ENCODE measurements at places on chromosomes 7 and 10. TPM values are rescaled to one million over a fixed set of nuclear protein-coding genes. Genes with fewer than 3 reads are reported as not detected.

DNA sequence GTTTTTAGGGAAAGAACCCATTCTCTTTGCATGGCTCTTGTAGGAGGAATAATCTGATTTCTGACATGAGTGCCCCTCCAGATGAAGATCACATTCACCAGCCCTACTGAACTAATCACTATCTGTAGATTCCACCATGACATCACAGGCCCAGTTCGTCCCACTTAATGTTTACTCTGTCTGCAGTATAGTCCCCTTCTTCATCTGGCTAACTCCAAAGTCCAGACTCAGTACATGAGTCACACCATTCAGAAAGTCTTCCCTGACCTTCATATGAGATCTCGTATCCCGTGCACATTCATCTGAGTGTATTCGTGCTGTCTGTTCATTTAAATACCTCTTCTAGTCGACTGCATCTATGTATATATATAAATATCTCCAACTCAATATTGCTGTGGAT, 366.5 kb upstream of the AKR1E2 start:
- peak; percentile 68 for DNase-seq

- DNase-seq, result no peak
Measured at GRCh38 chr7:43292384-43292783, 179.9 kb downstream of the HECW1 start.

GRCh38 chr10:73920089-73920488, 9.2 kb downstream of the PLAU start:
- DNase-seq, result no peak

- DNase-seq, result no peak
Measured at GRCh38 chr7:53205006-53205405, 169.6 kb downstream of the POM121L12 start.

GRCh38 chr7:47288060-47288459, 293.9 kb downstream of the TNS3 start:
- no peak for DNase-seq

- peak; percentile 79 for DNase-seq
Measured at GRCh38 chr10:79084012-79084971, 15.5 kb downstream of the ZMIZ1 start.

DNA sequence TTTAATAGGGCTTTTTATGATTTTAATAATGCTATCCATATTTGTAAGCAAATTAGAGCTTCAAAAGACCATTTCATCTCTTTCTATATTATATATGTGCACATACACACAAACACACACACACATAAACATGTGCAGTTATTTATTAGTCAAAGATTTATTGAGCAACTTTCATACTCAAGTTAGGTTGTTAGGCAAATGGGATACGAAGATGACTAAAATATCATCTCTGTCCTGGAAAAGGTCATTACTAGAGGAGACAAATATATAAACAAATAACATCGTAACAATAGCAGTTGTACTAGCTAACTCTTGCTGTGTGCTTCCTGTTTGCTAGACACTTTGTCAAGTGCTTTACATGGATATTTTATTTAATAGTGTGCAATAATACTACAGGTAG, 307.9 kb downstream of the SNX13 start:
- no peak for DNase-seq

DNA sequence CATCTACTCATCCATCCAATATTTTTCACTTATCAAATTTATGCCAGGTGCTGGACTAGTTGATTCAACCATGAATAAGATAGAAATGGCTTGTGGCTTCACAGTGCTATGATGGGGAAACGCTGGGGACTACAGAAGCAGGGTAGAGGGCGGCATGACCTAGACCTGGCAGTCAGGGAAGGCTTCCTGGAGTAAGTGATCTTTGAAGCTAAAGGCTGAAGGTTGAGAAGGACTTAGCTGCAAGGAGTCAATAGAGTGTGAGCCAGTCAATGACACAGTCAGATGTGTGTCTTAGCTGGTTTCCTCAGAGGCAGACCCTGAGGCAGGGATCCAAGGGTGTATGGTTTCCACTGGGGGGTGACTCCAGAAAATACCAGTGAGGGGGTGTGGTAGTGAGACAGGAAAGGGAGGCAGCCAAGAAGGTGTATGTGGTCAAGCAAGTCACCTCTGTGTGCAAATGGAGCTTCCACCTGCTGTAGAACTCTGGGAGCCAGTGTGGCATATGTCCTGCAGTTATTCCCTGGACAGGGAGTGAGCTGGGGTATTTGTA, 10.3 kb downstream of the PRF1 start:
- no peak for DNase-seq

GBX1 gene
- total RNA-seq, result not detected

- DNase-seq, result no peak
Measured at GRCh38 chr10:90784771-90785170, 73.1 kb downstream of the HTR7 start.

RNF148 gene
- total RNA-seq, result 0.83 TPM

MGAM2 gene
- total RNA-seq, result not detected

GRCh38 chr10:23453465-23453864, 14.6 kb downstream of the OTUD1 start:
- no peak for DNase-seq

ELFN1 gene
- 0.51 TPM for total RNA-seq

IFIT1 gene
- total RNA-seq, result 25.8 TPM

RNF133 gene
- 0.50 TPM for total RNA-seq

SEMA4G gene
- 1.8 TPM for total RNA-seq

HOXA11 gene
- total RNA-seq, result not detected

DNA sequence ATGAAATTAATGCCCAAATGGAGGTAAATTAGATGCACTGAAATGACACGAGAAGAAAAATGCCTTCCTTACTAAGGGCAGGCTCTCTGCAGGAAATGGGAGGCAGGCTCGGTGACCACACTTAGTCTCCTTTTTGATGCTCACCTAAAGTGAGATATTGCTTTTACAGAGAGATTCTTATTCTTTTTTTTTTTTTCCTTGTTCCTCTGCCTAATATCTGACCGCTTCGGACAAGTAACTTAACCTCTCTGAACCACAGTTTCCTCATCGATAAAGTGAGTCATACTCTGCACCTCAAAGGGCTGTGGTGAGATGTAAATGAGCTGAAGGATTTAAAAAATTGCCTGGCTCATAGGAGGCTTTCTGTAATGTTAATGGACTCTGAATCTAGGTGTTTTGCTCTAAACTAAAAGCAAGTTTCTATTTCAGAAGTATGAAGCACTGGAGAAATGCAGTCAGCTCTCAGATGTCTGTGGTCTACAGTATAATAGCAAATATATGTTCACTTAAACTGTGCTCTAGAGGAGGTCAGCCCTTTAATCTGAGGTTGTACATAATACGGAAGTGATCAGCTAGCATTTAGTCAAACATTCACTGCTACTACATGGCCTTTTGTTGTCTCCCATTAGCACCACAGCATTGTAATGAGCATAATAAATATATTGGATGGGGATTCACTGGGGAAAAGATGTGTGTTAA, 23.2 kb downstream of the NKX2-3 start:
- DNase-seq, result no peak

GDF2 gene
- not detected for total RNA-seq

DNA sequence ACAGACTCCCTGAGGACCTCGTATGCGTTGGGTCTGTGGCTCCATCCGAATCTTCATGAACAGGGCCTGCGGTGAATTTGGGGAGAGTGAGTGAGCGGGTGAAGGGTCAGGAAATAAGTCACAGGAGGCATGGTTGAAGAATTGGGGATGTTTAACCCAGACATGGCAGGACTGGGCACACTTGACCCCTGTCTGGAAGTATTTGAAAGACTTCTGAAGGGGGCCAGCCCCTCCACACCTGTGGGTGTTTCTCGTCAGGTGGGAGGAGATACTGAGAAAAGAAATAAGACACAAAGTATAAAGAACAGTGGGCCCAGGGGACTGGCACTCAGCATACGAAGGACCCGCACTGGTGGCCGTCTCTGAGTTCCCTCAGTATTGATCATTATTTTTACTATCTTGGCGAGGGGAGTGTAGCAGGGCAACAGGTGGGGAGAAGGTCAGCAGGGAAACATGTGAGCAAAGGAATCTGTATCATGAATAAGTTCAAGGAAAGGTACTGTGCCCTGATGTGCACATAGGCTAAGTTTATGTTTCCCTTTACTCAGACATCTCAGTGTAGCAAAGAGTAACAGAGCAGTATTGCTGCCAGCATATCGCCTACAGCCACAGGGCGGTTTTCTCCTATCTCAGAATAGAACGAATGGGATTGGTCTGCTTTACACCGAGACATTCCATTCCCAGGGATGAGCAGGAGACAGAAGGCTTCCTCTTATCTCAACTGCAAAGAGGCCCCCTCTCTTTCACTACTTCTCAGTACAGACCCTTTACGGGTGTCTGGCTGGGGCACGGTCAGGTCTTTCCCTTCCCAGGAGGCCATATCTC, 38.2 kb upstream of the PFKFB3 start:
- no peak for DNase-seq

- no peak for DNase-seq
Measured at GRCh38 chr10:129615381-129615780, 148.3 kb downstream of the MGMT start.

GRCh38 chr10:88526501-88527105, 56.5 kb downstream of the RNLS start:
- DNase-seq, result peak; percentile 58

ZNF467 gene
- 1.0 TPM for total RNA-seq

- DNase-seq, result peak; percentile 35
Measured at GRCh38 chr7:21261627-21262594, 166.0 kb upstream of the SP4 start.

GPR146 gene
- 3.3 TPM for total RNA-seq

- no peak for DNase-seq
Measured at GRCh38 chr10:85862771-85863170, 503.8 kb downstream of the GRID1 start.

DNA sequence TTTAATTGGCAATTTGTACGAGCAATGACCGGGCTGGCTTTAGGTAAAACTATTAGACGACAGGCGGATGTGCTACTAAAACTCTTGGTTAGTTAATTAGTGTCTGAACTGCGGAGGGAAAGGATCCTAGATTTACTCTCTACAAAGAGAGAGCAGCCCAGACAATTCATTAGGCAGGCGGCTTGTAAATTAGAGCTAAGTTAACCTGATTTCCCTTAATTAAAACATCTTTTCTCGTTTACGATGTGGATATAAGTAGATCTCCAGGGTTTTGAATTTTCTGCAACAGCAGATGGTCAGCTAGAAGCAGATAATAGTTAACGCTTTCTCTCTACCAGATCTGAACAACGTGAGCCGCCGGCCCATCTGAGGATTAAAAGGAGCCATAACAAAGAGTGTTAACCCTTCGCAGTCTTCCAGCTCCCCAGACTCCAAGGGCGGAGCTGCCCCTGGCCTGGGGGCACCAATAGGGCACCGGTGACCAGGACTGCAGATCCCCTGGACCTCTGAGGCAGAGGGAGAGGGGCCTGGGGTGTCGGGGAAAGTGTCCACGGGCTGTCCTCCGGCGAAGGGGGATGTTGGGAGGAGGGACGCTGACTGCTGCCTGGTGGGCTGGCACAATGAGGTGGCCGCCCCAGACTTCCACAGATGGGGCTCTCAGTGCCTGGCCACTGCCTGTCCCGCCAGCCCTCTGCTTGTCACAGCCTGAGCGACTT, 6.3 kb upstream of the UNCX start:
- no peak for DNase-seq

- DNase-seq, result no peak
Measured at GRCh38 chr10:81817596-81818170, 57.3 kb upstream of the NRG3 start.

Measured in fibroblast of lung (primary cell).